Endothelial cell (in vitro differentiated cells): ENCODE measurements at places on chromosomes 7 and 10.
A peak's percentile ranks its signal among the peaks of the same experiment; 100 is the strongest.

GRCh38 chr10:104045151-104046089 lies 40.3 kb downstream of the COL17A1 start:
- DNase-seq: peak; percentile 67

DNA sequence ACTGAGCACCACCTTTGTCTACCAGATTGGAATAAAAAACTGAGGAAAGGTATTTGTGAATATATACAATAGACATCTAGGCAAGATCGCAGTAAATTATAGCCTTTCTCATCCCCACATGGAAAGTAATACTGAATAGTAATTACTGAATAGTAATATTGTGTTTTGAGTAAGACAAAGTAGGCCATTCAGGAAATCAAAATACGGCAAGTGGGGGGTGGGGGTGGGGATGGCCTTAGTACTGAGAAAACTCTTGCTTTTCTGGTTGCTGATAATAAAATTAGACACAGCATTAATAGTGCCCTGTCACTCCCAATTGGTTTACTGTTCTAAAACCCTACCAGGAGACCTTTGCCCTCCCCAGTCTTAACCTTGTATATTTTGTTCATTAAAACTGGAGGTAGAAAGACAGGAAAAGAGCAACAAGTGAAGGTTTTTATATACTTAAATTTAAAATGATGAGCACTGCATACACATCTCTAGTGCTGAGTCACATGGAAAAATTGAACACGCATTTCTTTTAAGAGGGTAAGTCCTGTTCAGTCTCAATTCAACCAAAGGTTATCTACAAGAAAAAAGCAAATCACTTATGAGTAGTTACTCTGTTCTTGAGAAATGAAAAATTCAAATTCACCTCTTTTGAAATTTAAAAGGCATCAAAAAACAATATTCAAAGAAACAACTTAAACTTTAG lies 65.6 kb downstream of the IGF2BP3 start:
- no peak for DNase-seq

GRCh38 chr7:30843741-30844482 lies 67.7 kb upstream of the AQP1 start:
- no peak for DNase-seq

GRCh38 chr7:72429316-72429715 lies 17.2 kb upstream of the CALN1 start:
- no peak for DNase-seq

GRCh38 chr10:43352951-43353350 lies 18.5 kb upstream of the FXYD4 start:
- DNase-seq: no peak

DNA sequence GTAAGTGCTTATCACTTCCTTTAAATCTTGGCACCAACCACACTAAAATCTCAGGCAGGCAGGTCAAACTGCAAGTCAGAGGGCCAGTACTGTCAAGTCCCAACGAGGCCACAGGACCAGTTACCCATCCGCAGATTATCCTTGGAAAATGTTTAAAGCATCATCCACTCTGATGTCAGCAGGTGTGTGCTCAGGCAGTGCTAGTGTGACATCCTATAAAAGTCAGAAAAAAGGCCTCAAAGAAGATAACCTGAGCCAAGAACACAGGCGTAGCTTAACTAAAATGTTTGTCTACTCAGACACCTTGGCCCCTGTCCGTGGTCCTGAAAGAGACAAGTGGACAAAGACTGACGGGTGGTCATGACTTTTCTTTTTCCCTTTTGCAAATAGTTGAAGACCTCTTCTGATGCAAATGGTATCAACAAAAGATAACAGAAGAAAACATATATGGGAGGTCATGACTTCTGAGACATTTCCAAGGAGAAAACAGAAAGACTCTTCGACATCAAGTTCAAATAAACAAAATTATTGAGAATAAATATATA lies 309.3 kb downstream of the KCNMA1 start:
- peak; percentile 70 for DNase-seq

DNA sequence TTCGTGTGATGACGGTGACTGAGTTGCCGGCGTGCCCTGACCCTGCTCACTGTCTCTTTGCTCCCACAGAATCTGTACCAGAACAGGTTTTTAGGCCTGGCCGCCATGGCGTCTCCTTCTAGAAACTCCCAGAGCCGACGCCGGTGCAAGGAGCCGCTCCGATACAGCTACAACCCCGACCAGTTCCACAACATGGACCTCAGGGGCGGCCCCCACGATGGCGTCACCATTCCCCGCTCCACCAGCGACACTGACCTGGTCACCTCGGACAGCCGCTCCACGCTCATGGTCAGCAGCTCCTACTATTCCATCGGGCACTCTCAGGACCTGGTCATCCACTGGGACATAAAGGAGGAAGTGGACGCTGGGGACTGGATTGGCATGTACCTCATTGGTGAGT lies 199.2 kb downstream of the HECW1 start:
- no peak for DNase-seq

- DNase-seq: no peak
Measured at GRCh38 chr7:42952328-42952727, 20.2 kb downstream of the MRPL32 start.

DNA sequence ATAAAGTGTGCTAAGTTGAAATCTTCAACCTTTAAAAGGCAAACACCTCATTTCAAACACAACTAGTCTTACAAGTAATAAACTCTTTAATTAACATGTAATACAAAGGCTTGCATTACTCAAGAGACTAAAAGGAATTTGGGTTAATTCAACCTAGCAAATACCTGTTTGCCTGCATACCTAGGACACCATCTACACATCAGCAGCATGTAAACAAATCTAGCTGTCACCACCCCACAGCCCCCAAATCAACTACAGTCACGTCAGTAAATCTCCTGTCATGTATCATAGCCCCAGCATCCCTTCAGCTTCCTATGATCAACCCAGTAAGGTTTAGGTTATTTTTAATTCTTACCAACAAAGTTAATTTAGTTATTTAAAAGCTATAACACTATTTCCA lies 33.5 kb downstream of the ZNF800 start:
- DNase-seq: no peak

DNA sequence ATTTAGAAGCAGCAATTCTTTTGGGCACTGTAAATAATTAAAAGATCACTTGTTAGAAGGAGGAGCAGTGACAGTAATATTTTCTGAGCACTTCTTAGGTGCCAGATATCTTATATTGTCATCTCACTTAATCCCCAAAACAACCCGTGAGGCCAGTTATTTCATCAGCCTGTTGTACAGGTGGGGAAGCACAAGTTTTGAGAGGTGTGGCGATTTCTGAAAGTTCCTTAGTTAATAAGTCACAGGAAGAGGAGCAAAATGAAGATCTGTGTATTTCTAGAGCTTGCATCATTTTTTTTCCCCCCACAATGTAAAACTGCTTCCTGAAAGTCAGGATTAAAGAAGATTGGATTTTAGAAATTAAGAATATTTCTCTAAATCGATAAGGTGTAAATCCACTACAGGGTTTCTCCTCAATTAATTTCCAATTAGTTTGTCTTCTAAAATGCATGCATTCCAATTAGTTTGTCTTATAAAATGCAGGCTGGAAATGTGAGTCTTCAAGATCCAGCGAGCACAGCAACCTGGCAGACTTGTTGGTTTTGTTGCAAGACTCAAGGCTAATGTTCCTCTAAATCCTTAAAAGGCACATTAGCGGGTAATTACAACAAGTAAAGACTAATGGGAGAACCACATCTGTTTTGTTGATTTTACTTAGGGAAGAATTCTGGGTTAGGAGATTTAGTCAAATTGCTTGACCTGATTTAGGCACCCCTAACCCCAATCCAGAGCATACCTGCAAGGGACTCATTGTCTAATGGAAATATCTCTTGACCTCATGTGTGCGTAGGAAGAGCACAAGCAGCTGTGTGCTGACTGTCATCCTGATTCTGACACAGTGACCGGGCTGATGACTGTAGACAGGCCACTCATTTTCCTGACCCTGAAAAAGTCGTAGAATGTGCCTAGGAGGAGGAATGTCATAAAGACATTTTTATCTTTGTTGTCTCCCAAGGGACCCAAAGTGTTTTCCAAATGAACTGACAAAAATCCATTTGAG lies 272.0 kb downstream of the BAMBI start:
- no peak for DNase-seq

GRCh38 chr10:62037890-62038608 lies 136.6 kb downstream of the ARID5B start:
- no peak for DNase-seq

DNA sequence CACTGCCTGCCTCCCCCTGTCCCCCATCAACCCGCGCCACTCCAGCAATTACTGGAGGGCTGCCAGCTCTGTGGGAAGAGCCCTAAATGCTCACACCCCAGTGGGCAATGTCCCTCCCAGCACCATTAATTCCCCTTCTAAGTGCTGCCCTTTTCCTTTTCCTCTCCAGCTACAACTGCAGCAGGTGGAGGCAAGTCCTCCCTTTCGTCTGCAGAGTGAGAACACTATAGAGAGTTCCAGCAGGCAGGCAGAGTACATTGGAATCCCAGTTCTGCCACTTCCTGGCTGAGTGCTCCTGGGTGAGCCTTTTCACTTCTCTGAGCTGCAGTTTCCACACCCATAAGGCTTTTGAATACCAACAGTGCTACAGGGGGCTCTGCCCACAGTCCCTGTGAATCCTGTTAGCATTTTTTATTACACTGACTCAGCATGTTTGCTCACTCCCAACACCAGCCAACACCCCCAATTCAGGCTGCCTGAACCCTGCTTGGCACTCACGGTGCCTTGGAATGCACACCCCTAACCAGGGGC lies 447.0 kb downstream of the GRID1 start:
- no peak for DNase-seq
